ENCODE measurements at places on chromosomes 16 and 17.

DNA sequence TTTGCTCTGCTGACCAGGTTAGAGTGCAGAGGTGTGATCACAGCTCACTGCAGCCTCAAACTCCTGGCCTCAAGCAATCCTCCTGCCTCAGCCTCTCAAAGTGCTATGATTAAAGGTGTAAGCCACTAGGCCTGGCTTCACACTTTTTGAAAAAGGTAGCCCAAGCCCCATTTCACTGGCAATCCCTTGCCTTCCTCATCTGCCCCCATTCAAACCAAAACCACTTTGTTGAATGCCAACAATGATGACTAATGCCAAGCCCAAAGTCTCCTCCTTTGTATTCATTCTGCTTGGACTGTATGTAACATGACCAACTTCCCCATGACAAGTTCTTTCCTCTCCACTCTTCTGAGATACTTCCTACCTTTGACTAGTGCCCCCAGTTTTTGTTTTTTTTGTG, 33.1 kb downstream of the N4BP1 start:
- DNase-seq: no peak

GRCh38 chr16:74652249-74652648, 14.4 kb downstream of the RFWD3 start:
- no peak for DNase-seq

GRCh38 chr16:10314811-10315210, 71.0 kb upstream of the ATF7IP2 start:
- no peak for DNase-seq

DNA sequence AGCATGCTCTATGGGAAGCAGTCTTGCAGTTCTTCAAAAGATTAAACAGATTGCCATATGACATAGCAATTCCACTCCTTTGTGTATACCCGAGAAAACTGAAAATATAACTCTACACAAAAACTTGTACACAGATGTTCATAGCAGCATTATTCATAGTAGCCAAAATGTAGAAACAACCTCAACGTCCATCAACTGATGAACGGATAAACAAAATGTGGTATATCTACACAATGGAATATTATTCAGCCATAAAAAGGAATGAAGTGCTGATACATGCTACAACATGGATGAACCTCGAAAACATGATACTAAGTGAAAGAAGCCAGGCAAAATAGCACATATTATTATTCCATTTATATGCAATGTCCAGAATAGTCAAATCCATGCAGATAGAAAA, 221.2 kb upstream of the PSMD7 start:
- no peak for DNase-seq

DNA sequence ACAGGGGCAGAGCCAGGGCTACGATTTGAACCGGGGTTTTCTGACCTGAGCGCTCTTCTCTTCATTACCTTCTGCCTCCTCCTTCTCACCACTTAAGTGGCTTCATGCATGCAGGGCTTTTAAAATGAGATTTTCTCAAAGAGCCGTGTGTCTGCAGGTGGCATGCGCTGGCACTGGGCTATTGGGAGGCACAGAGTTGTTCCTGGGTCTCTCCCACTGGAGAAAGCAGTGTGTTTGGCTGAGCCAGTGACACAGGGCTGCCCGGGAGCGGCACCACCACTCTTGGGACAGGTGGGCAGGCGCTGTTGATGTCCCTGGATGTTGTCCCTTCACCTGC, 218.8 kb upstream of the CHMP6 start:
- no peak for DNase-seq

- no peak for DNase-seq
Measured at GRCh38 chr16:47079860-47080259, 63.9 kb downstream of the NETO2 start.

DNA sequence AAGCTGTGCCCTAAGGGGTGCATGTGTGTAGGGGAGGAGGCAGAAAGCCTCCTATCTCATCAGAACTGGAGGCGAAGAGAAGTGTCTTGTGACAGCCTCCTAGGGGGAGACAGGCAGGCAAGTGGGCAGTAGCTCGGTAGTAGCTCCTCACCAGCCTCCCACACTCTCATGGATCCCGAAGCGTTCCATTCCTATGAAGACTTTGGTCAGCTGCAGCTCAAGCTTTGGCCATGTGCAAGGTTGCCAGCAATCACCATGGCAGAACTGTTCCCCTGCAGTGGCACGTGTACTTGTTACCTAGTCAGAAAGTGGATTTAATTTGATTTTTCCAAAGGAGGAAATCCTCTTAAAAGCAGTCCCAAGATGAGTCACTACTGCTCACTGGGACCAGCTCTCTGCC, 6.7 kb downstream of the MRPL58 start:
- no peak for DNase-seq

- DNase-seq: peak; percentile 82
Measured at GRCh38 chr17:36601303-36602029, at the start of gene MRM1. MRM1 (plus strand) TSS chr17:36601583; CDS start chr17:36601811, 228 bp downstream.

DNA sequence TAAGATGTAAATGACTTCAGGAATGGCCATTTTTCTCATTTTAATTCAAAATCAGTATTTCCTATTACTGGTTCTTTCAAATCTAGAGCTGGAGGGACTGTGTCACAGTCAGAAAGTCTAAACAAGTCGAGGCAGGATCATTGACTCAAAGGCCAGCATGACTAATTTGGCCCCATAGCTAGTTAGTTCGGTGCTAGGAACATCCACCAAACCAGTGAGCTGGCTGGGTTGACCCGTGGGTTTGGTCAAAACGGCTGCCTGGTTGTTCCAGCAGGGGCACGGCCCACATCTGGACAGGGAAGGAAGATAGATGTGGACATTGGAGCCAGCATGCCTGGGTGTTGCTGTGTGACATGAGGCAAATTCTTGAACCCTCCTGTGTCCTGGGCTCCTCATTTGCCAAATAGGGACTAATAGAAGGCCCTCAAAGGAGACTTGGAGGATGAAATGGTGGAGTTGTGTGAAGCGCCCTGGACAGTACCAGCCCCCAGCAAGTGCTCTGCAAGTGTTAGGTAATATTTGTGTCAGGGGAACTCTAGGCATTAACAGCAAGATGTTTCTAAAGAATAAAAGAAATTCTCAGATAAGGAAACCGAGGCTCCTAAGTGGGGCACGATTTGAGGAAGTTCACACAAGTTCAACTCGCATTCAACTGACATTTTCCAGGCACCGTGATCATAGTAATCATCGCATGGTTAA, 46.2 kb downstream of the MEOX1 start:
- no peak for DNase-seq

DNA sequence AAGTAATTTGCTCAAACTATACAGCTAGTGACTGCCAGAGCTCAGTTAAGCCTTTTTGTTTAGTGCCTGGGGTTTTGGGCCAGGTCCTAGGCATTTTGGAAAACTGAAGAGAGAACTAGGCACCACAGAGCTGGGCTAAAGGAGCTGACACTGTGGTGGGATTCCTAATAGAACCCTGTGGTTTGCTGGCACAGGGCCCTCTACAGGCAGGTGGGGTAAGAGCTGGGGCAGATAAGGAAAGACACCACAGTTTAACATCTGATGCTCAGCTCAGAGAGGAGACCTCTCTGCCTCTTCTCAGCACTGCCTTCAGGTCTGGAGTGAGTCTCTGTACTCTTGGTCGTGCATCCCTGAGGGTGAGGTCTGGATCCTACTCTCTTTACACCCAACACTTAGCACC, 121.2 kb downstream of the SNX11 start:
- no peak for DNase-seq

DNA sequence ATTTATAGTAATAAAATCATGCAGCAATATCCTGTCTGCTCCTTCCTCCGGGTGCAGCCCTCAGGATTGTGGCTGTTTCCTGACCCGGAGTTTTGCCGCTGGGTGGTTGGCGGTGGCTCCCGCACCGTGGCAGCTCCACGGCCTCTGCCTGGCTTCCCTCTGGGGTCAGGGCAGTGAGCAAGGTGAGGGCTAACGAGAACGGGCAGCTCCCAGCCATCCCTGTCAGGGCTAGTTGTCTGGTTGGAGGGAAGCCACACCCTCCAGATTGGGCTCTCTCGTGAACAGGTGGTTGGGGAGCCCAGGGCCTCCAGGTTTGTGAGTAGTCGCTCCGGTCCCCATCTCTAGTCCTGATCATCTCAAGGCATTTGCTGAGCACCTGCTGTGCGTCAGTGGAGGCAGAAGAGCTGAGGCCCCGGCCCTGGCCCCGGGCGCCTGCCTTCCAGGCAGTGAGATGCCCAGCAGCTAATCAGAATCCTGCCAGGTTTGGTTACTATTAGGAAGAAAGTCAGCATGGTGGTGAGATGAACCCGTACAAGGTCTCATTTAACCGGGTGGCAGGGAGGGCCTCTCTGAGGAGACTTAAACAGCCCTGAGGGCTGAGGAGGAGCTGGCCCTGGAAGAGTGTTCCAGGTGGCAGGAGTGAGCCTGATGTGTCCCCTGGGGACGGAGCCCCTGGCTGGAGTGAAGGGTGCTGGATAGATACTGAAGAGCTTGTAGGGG, 2.3 kb upstream of the NUDT16L1 start:
- no peak for DNase-seq

DNA sequence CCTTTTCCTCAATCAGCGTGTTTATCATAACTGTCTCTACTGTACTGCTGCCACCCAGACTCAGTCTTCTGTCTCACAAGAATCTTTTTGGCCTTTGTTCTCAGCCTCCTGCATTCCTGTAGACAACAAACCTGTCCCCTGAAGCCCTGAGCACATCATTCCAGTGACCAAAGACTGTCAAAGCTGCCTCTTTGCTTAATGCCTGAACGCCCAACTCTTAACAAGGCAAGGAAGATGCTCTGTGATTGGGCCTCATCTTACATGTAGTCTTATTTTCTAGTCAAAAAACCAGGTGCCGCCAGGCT, 29.3 kb upstream of the AQP8 start:
- no peak for DNase-seq

- DNase-seq: no peak
Measured at GRCh38 chr17:79002796-79003593, 6.6 kb downstream of the CANT1 start.

- DNase-seq: no peak
Measured at GRCh38 chr17:67253384-67253783, 8.4 kb upstream of the HELZ start.

- DNase-seq: no peak
Measured at GRCh38 chr16:466651-467050, 41.2 kb downstream of the RAB11FIP3 start.

DNA sequence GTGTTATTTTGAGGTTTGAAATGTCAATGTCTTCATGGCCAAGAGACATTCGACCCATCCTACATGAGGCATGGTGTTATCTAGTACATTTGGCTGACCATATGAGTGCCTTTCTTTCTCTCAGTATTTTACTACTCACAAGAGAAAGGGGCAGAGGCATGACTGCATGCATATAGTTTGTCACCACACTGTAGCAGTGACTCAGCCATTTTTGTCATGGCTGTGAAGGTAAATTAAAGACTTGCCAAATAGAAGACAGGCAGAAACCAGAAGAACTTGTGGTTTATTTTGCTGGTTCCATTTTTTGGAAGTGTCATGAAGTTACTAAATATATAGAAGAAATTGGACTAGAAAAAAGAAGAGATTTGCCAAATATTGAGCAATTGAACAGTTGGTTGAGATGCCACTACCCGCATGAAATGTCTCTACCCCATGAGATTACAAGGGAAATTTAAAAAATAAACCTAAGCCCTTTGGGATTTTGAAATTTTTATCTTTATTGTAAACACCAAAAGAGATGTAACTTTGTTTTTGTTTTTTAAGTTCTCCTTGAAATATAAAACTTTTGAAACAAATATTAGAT, 170.3 kb downstream of the CHD9 start:
- no peak for DNase-seq

- DNase-seq: no peak
Measured at GRCh38 chr17:39867084-39867879, 720 bp upstream of the ZPBP2 start.

DNA sequence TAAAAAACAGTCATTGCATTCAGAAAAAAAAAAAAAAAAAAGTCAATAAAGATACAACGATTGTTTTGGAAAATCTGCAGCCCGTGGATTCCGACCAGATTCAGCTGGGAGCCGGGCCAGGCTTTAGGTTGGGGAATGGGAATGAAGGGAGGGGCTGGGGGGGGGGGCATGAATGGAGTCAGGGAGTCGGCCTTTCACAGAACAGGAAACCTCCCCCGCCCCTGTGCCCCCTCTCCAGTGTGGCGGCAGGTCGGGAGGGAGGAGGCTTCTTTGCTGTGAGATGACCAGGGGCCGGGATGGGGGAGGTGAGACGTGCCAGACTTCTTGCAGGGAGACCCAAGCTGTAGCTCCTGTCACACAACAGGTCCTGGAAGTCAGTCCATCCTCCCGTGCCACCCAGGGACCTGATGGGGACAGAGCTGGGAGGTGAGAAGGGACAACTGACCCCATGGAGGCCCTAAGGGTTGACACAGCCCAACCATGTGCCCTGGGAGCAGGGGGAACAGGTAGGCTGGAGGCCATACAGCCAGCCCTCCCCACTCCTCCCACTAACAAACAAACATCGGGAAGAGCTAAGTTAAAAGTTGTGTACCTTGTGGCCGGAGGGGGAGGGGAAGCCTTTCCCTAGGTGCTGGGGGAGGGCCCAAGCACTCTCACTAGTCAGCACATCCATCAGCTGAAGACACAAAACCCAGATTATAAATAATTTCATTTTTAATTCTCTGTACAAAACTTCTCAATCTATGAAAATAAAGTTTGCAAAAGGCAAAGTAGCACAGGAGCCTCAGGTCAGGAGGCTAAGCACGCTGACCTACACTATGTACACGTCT, 25.2 kb downstream of the SREBF1 start:
- no peak for DNase-seq

GRCh38 chr16:70522216-70523075, 908 bp downstream of the COG4 start:
- no peak for DNase-seq

DNA sequence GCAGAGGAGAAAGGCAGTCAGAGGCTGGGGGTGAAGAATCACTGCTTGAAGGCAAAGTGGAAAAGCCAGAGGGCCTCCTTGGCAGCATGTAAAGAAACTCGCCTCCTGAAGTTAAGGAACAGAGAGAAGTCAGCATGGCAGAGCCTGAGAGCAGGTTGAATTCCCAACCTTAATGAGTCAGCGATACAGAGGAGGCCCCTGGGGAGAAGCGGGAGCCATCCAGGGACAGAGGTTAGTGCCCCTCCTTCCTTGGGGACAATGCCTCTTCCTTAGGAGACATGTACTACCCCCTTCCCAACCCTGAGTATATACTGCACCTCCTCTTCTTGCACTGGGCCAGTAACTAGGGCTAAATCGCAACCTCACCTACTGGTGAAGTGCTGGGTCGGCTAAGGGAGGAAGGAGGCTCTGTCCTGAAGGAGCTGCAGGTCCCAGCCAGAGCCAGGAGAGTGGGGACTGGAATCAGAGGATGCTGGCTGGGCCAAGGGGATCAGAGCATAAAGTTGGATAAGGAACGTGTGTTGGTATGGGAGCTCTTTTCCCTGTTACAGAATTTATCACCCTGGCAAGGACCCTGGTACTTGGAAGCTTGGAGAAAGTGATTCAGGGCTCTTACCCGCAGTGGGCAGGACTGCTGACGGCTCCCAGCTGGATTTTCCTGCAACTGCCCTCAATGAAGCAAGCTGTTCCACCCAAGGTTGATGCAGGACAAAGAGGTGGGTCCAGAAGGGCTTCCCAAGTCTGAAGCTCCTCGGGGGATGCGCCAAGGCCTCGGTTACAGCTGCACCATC, 5.4 kb upstream of the AANAT start:
- no peak for DNase-seq
